Activated CD4-positive, alpha-beta memory T cell treated with anti-CD3 and anti-CD28 coated beads for 36 hours (primary cell): ENCODE measurements at places on chromosomes 2 and 18. TPM values are rescaled to one million over a fixed set of nuclear protein-coding genes. Genes with fewer than 3 reads are reported as not detected.
A peak's percentile ranks its signal among the peaks of the same experiment; 100 is the strongest.

- no peaks in the 10 kb centered on the region for H3K27me3 ChIP-seq
- DNase-seq = peak; percentile 75
- H3K27ac ChIP-seq = no peak overlapping the region
- H3K4me3 ChIP-seq = peak overlapping the region; percentile 57
- peaks cover 26% of the 10 kb centered on the region for H3K4me1 ChIP-seq
These were observed 44.3 kb downstream of the SERTAD2 start for GRCh38 chr2:64609227-64609941.

DNA sequence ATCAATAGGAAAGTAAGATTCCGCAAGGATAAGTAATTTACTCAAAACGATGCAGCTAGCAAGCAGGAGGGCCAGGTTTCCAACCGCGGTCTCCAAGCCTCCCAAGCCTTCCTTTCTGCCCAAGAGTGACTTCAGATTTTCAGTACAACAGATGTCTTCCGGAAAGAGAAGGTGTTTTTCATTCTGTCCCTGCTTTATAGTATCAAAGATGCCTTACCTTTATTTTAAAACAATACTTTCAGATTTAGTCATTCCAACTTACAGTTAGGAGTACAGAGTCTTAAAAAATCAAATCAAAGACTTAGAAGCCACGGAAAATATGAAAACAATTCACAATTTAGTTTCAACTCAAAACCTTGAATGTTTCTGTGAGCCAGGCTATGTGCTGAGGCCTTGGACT lies 43.6 kb downstream of the CYB5A start:
- H3K36me3 ChIP-seq = peaks cover 10% of the 10 kb centered on the region
- H3K4me3 ChIP-seq = no peak overlapping the region
- no peaks in the 10 kb centered on the region for H3K27me3 ChIP-seq
- peak; percentile 30 for DNase-seq
- no peak overlapping the region for H3K27ac ChIP-seq
- H3K4me1 ChIP-seq = peaks cover 25% of the 10 kb centered on the region

MEP1B gene
- 0.10 TPM for total RNA-seq

DNA sequence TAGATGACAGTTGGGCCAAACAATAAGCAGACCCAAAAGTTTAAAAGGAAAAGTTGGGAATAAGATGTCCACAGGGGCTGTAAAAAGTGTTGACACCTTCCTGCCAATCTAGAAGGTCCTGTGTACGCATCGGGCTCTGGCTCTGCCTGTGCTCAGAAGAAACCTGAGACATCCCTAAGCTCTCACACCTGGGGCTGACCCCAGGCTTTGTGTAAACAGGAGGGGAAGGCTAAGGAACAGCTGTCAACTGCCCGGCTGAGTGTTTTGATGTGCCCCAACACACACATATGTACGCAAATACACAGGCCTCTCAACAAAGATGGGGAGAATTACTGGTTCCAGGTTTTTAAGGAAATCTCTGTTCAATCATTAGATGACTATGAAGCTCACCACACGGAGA lies 59.5 kb downstream of the TMEM131 start:
- no peak for DNase-seq
- H3K4me1 ChIP-seq = peaks cover 62% of the 10 kb centered on the region
- H3K27me3 ChIP-seq = no peaks in the 10 kb centered on the region
- H3K4me3 ChIP-seq = no peak overlapping the region

ZSWIM2 gene
- not detected for total RNA-seq

C2orf66 gene
- total RNA-seq = not detected

PLCD4 gene
- 0.51 TPM for total RNA-seq

DNA sequence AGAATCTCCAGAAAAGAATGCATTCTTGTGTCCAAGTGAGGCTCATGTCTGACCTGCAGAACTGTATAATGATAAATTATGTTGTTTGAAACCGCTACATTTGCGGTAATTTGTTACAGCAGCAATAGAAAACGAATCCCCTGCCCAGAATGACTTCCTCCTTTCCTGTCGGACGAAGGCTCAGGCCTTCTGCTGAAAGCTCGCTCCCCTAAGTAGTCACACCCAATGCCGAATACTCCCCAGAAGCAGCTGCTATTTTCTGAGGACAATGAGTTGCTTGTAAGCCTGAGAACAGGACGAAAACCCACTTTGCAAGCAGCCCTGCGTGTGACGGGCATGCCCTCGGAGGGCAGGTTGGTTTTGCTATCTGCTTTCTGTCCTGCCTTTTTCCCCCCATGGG lies 27.7 kb upstream of the PTPN4 start:
- no peaks in the 10 kb centered on the region for H3K27me3 ChIP-seq
- no peak overlapping the region for H3K27ac ChIP-seq
- no peaks in the 10 kb centered on the region for H3K36me3 ChIP-seq
- H3K4me1 ChIP-seq = no peaks in the 10 kb centered on the region

DNA sequence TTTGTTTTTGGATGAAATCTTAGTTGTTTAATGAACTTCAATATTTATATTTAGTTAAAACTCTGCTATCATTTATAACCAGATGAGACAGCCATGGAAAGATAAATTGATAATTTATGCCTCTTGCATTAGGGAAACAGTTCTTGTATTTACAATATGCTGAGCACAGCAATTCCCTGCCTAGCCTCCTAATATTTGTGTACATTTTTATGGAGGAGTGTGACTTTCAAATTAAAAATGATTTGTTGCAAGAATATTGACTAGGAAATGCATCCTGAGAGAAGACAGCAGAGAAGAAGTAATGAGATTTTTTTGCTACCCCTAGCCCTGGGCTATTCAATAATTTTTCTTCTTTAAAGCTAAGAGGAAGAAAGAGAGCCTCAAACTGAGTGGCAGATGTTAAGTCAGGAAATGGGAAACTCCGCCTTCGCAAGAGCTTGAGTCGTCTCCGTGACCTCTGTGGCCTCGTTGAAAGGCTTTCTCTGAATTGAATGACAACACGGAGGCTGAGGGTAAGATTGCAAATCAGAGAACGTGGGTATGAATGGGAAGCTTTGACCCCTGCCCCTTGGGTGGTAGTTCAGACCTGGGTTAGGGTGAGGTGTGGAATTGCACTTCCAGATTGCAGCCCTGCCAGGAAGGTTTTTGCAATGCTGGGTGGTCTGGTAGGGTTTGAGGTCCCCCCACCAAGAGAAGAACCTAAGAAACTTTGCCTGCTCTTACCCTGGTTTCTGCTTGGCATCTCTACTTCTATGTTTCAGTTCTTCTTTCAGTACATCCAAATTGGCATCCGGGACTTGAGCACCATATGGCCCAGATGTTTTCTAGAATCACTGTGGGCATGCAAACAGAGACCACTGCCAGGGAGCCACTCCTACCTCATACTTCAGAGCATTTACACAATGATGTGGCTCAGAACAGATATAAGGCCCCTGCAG lies 210.3 kb upstream of the RBMS1 start:
- peaks cover 9% of the 10 kb centered on the region for H3K4me1 ChIP-seq
- no peak overlapping the region for H3K4me3 ChIP-seq
- H3K36me3 ChIP-seq = no peaks in the 10 kb centered on the region
- no peaks in the 10 kb centered on the region for H3K27me3 ChIP-seq
- DNase-seq = peak; percentile 46
- no peak overlapping the region for H3K27ac ChIP-seq

POTEC gene
- not detected for total RNA-seq

DNA sequence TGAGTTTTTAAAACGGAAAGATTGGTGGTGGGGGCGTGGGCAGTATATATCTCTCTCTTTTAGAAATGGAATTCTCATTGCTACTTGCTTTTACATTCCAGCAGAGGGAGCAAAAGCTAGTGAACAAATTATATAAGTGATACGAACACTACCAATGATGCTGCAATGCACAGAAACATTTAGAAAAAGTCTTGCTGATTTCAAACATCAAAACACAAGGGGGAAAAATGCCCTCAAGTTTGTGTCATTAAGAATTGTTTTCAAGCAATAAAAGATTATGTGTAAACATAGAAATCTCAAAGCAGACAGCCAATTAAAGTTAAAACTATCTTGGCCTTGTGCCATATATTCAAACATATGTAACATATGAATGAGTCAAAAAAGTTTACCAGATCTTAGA lies 296.3 kb upstream of the KCNJ3 start:
- DNase-seq = no peak
- no peaks in the 10 kb centered on the region for H3K36me3 ChIP-seq
- H3K27me3 ChIP-seq = no peaks in the 10 kb centered on the region
- no peak overlapping the region for H3K4me3 ChIP-seq
- no peaks in the 10 kb centered on the region for H3K4me1 ChIP-seq
- H3K27ac ChIP-seq = no peak overlapping the region

CNTNAP5 gene
- not detected for total RNA-seq

FRZB gene
- total RNA-seq = not detected

DNA sequence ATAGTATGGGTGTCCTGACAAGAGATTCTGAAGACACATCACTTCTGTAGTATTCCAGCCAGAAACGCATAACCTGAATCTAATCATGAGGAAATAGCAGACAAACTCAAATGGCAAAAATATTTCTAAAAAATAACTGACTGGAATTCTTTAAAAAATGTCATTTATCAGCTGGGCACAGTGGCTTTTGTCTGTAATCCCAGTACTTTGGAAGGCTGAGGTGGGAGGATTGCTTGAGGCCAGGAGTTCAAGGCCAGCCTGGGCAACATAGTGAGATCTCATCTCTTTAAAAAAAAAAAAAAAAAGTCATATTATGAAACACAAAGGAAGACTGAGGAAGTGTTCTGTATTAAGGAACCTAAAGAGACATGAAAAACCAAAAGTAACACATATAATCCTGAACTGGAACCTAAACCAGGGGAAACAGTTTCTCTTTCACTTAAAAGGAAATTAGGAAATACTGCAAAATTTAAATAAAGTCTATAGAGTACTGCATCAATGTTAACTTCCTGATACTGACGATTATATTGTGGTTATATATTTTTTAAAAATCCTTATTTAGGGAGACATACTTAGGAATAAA lies 29.9 kb downstream of the SESTD1 start:
- H3K4me1 ChIP-seq = peaks cover 18% of the 10 kb centered on the region
- no peaks in the 10 kb centered on the region for H3K36me3 ChIP-seq
- H3K27me3 ChIP-seq = no peaks in the 10 kb centered on the region
- no peak overlapping the region for H3K4me3 ChIP-seq
- no peak overlapping the region for H3K27ac ChIP-seq

DNA sequence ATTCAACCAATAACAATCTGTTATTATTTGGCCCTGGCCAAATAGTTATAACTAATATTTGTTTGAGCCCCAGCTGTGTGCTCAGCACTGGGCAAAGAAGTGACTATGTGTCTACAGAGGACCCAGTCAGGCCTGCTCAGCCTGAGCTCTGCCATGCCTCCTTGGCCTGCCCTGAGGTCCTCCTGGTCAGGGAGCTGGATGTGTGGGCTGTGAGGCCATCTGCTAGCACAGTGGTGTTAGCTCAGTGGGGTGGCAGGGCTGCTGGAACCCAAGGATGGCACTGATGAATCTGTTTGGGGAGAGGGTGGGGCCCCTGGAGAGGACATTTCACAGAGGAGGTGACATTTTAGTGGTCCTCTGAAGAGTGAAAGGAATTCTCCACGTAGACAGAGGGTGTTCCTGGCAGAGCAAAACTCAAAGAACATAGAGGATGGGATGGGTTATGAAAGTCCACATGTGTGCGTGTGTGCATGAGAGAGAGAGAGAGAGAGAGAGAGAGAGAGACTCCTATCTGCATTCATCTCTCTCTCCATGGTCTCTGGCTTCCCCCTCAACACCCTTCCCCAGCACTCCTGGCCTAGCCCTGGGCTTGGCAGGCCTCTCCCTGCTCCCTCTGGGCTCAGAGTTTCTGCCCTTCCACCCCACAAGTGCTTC lies 21.2 kb upstream of the ATOH8 start:
- no peak overlapping the region for H3K4me3 ChIP-seq
- H3K27me3 ChIP-seq = peaks cover 10% of the 10 kb centered on the region
- no peak for DNase-seq

- H3K27ac ChIP-seq = peak overlapping the region; percentile 70
- peaks cover 23% of the 10 kb centered on the region for H3K36me3 ChIP-seq
- H3K27me3 ChIP-seq = peaks cover 17% of the 10 kb centered on the region
- H3K4me1 ChIP-seq = peaks cover 58% of the 10 kb centered on the region
- H3K4me3 ChIP-seq = peak overlapping the region; percentile 4
These were observed 5.4 kb upstream of the IL1R1 start for GRCh38 chr2:102137138-102137537.

DNA sequence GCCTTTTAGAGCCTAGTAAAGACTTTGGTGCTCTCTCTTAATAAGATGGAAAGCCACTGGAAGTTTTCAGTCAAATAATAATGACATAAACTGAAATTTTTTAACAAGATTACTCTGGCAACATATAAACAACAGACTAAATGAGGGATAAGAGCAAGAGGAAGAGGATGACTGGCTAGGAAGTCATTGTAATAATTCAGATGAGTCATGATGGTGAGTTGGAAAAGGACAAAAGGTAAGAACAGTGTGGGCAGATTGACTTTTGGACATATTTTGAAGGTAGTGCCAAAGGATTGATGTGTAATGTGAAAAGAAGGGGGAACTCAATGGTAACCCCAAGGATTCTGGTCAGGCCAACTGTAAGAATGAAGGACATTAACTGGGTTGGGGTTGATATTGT lies 310.3 kb downstream of the NOL4 start:
- H3K27ac ChIP-seq = no peak overlapping the region
- no peaks in the 10 kb centered on the region for H3K4me1 ChIP-seq
- no peak overlapping the region for H3K4me3 ChIP-seq
- H3K36me3 ChIP-seq = no peaks in the 10 kb centered on the region

HRH4 gene
- 0.65 TPM for total RNA-seq

FTCDNL1 gene
- total RNA-seq = 3.3 TPM

- no peaks in the 10 kb centered on the region for H3K4me1 ChIP-seq
- no peak overlapping the region for H3K27ac ChIP-seq
- H3K36me3 ChIP-seq = no peaks in the 10 kb centered on the region
These were observed 106.3 kb downstream of the GPR39 start for GRCh38 chr2:132522901-132523300.

DPYSL5 gene
- not detected for total RNA-seq

DRC1 gene
- not detected for total RNA-seq

SLC4A3 gene
- total RNA-seq = not detected

SCTR gene
- total RNA-seq = not detected

CCDC102B gene
- total RNA-seq = 2.1 TPM

GRCh38 chr2:183284606-183285005 lies 160.4 kb downstream of the NUP35 start:
- no peaks in the 10 kb centered on the region for H3K4me1 ChIP-seq
- H3K4me3 ChIP-seq = no peak overlapping the region
- no peak overlapping the region for H3K27ac ChIP-seq
- DNase-seq = no peak
- no peaks in the 10 kb centered on the region for H3K36me3 ChIP-seq

- peaks cover 17% of the 10 kb centered on the region for H3K27me3 ChIP-seq
- peaks cover 70% of the 10 kb centered on the region for H3K4me1 ChIP-seq
- H3K27ac ChIP-seq = no peak overlapping the region
These were observed 12.4 kb upstream of the SPATA3 start for GRCh38 chr2:230983566-230983965.

DSC2 gene
- total RNA-seq = not detected

PDCD1 gene
- total RNA-seq = 47.6 TPM

- no peak overlapping the region for H3K27ac ChIP-seq
- H3K4me1 ChIP-seq = no peaks in the 10 kb centered on the region
- no peaks in the 10 kb centered on the region for H3K27me3 ChIP-seq
These were observed 61.4 kb downstream of the CPS1 start for GRCh38 chr2:210617732-210618330.
